ENCODE measurements at places on chromosomes 4 and X. TPM values are rescaled to one million over a fixed set of nuclear protein-coding genes. Genes with fewer than 3 reads are reported as not detected.

GRCh38 chr4:119053997-119054396, 81.6 kb upstream of the MYOZ2 start:
- no peak for DNase-seq

Gene EDA
- polyA plus RNA-seq, result 5.8 TPM

Gene MORF4L2
- polyA plus RNA-seq, result 325 TPM

GRCh38 chr4:65242156-65242846, 428.0 kb downstream of the EPHA5 start:
- no peak for DNase-seq

DNA sequence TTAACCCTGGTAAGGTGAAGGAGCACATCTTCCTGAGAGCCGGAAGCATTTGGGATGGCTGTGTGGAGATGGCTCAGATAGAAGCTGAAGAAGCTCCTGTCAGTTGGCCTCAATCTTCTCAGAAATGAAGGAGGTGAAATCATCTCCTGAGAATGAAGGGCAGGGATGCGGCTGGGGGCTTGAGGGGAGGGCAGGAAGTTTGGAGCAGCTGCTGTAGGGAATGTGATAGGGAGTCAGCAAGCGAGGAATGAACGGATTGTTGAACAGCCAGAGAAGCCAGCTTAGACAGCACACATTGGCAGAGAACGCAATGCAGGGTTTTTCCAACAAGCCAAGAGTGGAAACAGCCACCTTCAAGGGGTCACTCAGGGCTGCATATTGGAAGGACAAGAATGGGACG, 10.0 kb downstream of the KCNE5 start:
- no peak for DNase-seq

DNA sequence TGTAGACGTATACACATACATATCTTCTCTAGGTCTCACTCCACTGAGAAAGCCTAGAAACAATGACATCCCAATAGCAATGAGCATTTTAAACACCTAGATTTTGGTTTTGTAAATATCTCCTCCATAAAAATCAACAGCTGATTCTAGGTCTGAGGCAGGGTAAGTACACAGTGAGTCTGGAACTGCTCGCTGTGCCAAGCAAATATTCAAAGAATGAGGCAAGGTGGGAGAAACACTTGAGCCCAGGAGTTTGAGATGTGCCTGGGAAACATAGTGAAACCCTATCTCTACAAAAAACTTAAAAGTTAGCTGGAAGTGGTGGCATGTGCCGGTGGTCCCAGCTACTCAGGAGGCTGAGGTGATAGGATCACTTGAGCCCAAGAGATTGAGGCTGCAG, 22.2 kb downstream of the ABCG2 start:
- no peak for DNase-seq

DNA sequence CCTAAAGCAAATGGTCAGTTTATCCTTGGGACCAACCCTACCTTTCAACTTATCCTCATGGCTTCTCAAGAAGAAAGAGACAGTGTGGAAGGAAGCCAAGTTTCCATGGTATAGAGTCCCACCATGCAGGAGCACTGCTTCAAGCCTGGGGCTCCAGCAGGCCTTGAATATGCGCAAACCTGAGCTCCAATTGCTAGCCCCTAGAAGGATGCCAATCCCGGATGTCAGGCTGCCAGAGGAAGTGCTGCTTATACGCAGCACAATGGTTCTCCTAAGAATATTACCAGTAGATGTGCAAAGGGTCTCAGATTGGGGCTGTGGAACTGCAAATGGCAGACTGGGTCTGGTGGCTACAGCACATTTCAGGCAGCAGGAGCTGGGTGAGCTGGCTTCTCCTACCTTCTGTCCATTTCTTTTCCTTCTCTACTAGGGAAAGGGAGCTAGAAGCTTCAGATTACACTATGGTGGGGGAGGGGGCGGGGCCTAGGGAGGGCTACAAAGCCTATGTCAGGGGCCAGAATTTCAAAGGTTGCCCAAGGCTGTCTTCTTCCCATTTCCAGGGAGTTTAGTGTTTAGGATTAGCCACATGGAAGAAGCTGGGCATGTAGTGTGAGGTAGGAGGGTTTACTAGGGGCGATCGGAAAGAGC, 40.7 kb upstream of the CITED1 start:
- no peak for DNase-seq

Gene MAGEB10
- polyA plus RNA-seq, result not detected

Gene NUP62CL
- polyA plus RNA-seq, result 13.7 TPM

DNA sequence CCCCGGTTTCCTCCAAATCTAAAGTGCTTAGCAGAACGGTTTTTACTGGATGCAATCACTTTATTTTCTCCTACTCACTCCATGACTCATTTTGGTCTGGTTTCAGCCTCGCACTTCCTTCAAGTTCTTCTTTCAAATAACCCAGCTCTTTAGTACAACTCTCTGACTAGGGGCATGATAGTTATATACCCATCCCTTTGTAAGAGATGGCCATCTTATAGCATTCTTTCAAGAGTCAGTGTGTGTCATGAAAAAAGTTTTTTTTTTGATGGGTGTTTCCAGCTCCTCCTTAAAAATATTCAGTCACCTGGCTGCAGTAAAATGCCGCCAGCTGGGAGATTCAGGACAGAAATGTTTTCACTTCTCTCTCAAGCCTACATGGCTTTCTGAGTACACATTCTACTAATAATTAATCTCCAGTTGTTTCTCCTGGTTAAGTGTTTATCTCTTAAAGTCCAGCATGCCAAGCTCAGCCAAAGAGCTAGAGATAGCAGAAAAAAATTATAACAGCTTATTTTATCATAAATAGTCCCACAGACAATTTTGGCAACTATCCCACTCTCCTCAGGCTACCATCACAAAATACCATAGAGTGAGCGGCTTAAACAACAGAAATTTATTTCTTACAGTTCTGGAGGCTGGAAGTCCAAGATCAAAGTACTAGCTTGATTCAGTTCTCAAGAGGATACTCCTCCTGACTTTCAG, 139.3 kb downstream of the GASK1B start:
- no peak for DNase-seq

- DNase-seq, result no peak
These were observed 1482.6 kb downstream of the FAM133A start for GRCh38 chrX:95156566-95156965.

Gene DMRTC1B
- polyA plus RNA-seq, result 4.0 TPM

- no peak for DNase-seq
These were observed 162.4 kb upstream of the GPRIN3 start for GRCh38 chr4:89469930-89470375.

GRCh38 chrX:16368696-16369095, 201.4 kb downstream of the MAGEB17 start:
- no peak for DNase-seq

GRCh38 chrX:70087857-70088630, 25.8 kb downstream of the OTUD6A start:
- peak; percentile 2 for DNase-seq

Gene GPR173
- 16.1 TPM for polyA plus RNA-seq

Gene NDST3
- polyA plus RNA-seq, result 5.2 TPM

- DNase-seq, result no peak
These were observed 739.3 kb upstream of the FAM241A start for GRCh38 chr4:111405989-111406388.

Gene RHOXF2
- 0.18 TPM for polyA plus RNA-seq

DNA sequence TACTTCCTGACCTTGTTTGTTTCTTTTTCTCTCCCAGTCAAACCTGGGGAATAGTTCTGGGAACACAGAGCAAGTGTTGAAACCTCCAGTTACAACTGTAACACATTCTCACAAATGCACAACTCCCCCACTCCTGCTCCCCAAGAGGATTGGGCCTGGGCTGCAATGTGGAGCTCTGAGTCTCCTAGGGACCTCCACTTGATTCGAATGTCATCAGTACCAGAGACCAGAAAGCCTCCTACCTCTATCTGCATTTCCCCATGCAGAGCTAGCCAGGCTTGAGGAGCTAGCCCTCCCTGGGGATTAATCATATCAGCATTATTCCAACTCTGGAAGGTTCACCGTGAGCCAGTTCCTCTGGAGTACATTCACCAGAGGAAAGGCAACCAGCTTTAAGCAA, 41.7 kb upstream of the CITED1 start:
- DNase-seq, result no peak

DNA sequence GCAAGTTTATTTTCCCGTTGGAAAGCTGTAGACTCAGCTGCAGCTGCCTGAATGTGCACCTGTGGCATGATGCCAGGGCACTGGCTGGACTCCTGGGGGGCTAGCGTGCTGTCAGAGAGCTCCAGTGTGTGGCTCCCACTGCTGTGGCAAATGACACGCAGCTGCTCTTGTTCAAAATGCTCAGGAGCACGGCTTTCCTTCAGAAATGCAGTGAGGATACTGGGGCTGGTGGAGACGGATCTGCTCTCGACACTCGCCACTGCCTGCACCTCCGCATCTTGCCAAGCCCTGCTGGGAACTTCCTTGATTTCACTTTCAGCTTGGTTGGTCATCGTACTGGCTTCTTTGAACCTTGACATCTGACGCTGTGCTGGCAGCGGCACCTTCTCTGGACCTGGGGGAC, 58.7 kb downstream of the GPRIN3 start:
- DNase-seq, result no peak

DNA sequence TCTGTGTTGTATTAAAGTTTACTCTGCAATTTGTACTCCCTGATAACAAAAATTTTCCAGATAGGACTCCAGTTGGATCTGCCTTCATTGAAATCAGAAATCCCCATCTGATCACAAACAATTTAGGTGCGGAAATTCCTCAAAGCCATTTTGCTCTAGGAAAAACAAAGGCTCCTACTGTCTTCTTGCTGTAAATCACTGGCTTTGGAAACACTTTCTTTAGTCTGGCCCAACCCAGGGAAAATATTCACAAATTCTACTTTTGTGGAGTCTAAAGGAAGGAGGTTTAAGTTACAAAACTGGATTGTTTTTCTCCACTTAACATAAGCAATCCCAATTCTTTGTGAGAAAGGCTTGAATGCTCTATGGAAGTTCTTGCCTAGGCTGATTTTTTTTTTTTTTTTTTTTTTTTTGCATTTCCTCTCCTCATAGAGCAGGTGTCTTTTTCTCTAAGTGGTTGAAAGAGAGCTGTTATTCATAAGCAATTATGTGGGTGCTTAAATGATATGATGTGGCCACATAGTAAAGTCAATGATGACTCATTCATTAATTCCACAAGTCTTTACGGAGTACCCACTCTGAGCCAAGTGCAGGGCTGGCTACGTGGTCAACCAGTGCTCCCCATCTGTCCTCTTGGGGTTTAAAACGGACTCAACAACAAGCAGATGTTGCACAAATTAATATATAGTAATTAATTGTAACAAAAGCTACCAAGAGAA, 261.4 kb downstream of the LDB2 start:
- no peak for DNase-seq

GRCh38 chrX:112380541-112381278, 298.1 kb upstream of the TRPC5 start:
- no peak for DNase-seq

GRCh38 chrX:153869473-153870287, 16.3 kb downstream of the L1CAM start:
- DNase-seq, result no peak

DNA sequence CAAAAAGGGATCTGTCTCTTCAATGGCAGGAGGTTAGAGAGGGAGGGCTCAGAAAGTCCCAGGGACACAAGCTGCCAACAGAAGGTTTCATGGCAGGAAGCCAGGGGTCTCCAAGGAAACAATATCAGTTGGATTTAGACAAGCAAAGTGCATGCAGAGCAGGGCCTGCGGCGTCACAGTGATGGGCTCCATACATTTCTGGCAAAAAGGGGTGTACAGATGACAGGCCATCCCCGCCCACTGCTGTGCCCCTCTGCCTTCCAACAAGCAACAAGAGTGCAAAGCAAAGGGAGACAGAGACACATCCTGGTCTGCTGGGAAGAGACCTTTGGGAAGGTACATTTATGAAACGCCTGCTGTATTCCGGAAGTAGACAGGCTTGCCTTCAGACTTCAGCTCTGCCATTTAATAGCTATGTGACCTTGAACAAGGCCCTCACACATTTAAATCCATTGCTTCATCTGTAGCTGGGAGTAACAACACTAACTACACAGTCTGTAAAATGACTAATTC, 121.2 kb downstream of the AFAP1 start:
- no peak for DNase-seq

DNA sequence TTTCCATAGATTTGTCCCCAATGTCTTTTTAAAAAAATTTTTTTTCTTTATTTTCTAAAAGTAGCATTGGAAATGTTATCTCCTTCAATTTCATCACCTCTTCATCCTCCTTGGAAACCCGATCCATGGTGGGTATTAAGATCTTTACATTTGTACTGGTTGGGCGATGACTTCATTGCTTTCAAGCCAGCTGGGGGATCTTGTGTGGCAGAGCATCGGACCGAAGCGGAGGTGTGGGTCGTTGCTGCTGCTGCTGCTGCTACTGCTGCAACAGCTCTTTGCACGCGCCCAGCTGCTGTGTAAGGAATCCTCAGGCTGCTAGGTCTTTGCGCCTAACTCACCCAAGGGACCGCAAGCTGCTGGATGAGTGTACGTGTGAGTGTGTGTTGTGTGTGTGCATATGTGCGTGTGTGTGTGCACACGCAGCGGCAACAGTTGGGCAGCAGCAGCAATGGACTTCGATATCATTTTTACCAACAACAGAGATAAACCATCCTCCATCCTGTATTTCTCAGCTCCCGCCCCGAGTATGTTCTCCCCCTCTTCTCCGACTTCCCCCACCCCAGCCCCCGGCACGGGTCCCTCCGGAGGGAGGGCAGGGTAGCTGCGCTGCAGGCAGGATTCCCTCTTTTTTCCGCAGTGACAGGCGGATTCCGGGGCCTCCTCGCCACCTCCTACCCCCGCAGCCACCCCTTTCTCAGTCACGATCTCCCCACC, 768 bp upstream of the CDKL5 start:
- no peak for DNase-seq

DNA sequence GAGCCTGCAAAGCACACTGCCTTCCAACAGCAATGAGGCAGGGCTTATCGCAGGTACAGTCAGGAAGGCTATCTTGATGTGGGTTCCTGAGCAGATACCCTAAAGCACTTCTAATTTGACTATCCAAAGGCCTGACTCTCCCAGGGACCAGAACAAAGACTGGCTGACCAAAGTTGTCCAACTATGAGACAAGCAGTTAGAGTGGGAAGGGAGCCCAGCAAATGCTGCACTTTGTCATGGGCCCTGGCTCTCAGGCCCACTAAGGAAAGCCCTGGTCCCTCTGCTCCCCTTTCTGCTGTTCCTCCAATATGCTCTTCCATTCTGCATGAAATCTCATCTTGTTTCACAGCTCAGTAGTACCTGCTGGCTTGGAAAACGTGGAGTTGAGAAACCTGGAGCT, 391.0 kb downstream of the RAB28 start:
- no peak for DNase-seq

Gene NSUN7
- 13.3 TPM for polyA plus RNA-seq

Measured in renal cortex interstitium (tissue), 15 donors.